ENCODE measurements at places on chromosomes 4 and X.

DNA sequence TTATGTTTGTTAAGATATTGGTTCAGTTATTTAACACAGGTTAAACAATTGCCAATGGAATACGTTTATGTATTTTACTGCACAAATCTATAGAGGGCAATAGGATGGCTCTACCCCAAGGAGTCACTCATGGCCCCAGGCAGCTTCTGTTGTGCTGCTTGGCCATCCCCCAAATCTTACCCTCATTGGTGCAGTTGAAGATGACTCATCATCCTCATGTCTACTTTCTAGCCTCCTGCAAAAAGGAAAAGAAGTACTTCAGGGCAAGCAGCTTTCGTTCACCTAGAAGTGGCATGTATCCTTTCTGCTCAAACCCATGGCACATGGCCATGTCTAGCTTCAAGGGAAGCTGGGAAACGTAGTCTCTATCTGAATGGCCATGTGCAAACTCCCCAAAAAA lies 14.2 kb downstream of the PHOX2B start:
- no peak for DNase-seq

GRCh38 chr4:164997324-164997723 lies 19.9 kb upstream of the TRIM61 start:
- DNase-seq = no peak

GRCh38 chr4:127829014-127829413 lies 46.9 kb downstream of the HSPA4L start:
- no peak for DNase-seq

DNA sequence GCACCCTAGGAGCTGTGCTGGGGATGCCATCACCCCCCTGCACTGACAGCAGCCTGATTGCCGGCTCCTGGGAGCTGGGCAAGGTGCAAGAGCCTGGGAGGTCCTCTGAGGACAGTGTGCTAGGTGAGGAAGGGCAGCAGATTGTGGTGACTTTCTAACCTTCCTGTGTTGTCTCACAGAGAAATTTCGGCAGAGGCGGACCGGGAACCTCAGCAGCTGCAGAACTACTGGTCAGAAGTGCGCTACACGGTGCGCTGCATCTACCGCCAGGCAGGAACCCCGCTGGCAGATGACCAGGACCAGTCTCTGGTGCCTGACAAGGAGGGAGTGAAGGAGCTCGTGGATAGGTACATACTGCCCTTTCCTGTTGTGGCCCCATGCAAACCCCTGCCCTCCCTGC lies 89.8 kb downstream of the FAM193A start:
- DNase-seq = peak; percentile 50

DNA sequence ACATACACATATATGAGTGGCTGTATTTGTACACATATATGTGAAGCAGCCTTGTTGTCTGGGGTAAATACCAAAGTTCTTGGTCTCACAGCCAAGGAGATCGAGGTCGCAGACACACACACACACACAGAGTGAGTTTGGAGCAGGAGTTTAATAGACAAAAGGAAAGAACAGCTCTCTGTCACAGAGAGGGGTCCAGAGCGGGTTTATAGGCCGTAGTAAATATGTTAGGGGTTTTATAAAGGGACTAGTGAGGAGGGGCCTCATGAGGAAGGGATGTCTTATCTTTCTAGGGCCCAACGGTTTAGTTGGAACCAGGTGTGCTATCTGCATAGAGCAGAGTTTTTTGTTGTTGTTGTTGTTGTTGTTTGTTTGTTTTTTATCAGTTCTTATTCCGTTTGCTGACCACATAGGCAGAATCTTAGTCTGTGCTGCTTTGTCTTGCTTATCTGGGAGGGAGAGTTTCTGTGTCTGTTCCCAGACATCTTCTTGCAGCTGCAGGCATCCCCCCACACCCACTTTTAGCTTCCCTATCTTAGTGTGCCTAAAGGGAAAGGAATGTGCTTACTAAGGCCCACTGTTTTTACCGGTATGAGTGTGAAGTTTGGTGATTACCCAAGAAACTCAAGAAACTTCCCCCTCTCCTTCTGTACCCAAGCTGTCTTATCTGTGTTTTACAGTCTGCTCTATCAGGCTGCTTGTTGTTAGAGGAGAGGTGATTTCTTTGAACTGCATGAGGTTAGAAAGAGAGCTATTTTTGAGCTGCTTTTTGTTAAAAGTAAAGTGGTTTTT lies 91.9 kb downstream of the TENT5D start:
- DNase-seq = no peak

GRCh38 chrX:9927698-9928482 lies 39.3 kb upstream of the CLDN34 start:
- DNase-seq = no peak

DNA sequence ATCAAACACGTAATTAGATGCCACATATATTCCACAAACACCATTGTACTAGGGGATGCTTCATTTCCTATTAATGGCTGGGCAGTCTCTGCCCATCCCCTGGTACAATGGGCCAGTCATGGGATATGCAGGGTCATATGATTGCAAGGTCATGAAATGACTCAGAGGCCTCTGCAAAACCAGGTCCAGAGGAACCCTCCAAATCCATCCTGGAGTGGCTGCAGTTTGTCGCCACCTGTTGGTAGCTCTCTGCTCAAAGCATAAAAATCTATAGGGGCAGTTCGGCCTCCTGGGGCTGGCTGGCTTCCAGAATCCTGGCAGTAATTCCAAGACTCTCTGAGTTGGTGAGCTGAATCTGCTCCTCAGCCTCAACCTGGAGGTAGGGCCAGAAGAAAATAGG lies 22.9 kb upstream of the PUDP start:
- DNase-seq = peak; percentile 70

- DNase-seq = no peak
Measured at GRCh38 chr4:40648742-40649281, 19.1 kb upstream of the RBM47 start.

DNA sequence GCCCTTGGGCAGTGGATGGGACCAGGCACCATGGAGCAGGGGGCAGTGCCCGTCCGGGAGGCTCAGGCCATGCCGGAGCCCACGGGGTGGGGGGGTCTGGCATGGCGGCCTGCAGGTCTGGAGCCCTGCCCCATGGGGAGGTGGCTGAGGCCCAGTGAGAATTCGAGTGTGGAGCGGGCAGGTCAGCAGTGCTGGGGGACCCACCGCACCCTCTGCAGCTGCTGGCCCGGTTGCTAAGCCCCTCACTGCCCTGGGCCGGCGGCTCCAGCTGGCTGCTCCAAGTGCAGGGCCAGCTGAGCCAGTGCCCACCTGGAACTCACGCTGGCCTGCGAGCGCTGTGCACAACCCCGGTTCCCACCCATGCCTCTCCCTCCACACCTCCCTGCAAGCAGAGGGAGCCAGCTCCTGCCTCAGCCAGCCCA lies 1157.9 kb upstream of the ADGRL3 start:
- no peak for DNase-seq
